ENCODE measurements at places on chromosomes 3 and 15.
A peak's percentile ranks its signal among the peaks of the same experiment; 100 is the strongest.

DNA sequence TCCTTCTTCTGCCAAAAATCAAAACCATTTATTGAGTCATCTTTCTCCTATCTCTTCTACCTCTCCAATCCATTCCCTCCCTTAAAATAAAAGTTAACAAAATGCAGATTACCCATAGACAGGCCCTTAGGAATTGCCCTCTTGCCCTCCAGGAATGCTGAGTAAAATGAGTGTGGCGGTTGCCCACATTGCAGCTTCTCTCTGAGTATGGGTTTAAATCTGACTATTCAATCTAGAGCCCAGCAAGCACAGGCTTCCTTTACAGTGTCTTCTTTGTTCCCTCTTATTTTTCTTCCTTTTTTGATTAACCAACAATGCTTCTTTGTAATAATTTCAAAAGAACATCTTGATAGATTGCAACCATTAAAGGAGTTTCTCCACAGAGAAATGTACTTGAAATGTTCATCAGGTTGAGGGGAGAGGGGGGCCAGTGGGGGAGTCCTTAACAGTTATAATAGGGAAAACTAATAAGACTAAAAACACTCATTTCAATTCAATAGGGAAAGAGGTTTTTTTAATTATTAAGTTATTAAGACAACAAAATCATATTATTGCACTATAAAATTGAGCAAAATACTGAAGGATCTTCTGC lies 135.3 kb upstream of the LMCD1 start:
- DNase-seq: no peak

- no peak for DNase-seq
These were observed 103.8 kb upstream of the UBE2E1 start for GRCh38 chr3:23701716-23702597.

GRCh38 chr3:137769322-137770065 lies 5.4 kb downstream of the SOX14 start:
- no peak for DNase-seq

- no peak for DNase-seq
These were observed 58.6 kb downstream of the MME start for GRCh38 chr3:155138677-155139076.

DNA sequence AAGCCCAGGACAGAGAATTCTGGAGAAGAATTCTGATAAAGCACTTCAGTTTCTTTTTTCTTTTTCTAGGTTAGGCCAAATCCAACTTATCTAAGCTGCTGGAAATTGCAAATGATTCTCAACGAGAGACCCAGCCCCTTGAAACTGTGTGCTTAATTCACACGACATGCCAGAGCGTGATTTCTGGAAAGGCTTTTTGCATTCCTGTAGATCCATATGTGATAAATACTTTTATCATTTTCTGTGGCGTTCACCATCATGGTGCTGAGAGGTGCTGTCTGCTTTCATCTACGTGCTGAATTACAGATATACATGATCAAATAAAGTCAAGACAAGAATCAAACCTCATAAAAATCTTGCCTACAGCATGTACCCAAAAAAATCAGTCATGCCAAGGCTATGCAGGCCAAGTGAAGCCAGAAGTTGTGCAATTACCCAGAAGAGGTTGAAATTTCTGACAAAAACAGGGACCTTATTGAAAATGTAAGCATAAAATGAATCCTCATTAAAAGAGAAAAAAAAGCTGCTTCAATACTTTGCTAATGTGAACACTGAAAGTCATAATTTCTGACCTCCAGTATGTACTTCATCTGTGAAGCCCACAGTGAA lies 10.8 kb upstream of the MEF2A start:
- DNase-seq: no peak

DNA sequence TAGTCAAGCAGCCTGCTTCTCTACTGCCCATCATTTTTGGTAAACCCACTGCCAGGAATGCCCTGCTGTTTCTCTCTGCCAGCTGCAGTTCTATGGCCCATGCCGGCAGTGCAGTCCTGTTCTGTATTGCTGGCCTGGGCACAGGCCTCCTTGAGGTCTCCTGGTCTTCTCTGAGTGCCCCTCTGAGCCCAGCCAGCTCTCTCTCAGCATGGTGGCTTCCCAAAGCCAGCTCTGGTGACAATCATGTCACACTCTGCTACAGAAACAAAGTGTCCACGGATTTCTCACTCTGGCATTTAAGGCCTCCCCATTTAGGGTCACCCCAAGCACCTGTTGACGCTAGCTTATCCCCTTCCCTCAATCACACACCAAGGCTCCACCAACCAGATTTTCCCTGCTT lies 24.5 kb downstream of the SRPRB start:
- no peak for DNase-seq

- no peak for DNase-seq
These were observed 452.5 kb downstream of the RAP2B start for GRCh38 chr3:153614563-153614962.

DNA sequence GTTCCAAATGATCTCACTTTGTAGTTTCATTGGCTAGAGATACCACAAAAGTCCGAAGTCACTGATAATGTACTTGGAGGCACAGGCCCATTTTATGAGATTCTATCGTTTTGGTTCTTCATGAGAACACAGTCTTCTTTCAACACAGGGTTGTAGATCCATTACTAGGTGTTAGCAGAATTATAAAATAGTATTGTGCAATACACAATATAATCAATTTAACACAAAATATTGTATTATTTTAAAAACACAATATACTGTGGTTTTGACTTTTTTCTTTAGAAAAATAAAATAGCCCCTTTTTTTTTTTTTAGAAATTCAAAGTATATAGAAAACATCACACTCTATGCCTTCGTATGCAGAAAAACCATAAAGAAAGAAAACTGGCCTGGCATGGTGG lies 138.6 kb upstream of the TSC22D2 start:
- DNase-seq: no peak

DNA sequence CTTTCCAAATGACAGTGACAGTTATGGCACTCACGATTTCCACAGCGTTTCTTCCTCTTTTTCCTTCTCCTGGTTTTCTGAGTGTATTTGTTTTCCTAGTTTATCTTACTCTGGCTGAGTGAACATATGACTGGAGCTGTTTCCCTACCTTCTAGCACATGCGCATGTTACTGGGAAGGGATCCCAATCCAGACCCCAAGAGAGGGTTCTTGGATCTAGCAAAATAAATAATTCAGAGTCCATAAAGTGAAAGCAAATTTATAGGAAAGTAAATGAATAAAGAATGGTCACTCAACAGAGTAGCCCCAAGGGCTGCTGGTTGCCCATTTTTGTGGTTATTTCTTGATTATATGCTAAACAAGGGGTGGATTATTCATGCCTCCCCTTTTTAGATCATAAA lies 23.8 kb downstream of the METTL6 start:
- DNase-seq: no peak

DNA sequence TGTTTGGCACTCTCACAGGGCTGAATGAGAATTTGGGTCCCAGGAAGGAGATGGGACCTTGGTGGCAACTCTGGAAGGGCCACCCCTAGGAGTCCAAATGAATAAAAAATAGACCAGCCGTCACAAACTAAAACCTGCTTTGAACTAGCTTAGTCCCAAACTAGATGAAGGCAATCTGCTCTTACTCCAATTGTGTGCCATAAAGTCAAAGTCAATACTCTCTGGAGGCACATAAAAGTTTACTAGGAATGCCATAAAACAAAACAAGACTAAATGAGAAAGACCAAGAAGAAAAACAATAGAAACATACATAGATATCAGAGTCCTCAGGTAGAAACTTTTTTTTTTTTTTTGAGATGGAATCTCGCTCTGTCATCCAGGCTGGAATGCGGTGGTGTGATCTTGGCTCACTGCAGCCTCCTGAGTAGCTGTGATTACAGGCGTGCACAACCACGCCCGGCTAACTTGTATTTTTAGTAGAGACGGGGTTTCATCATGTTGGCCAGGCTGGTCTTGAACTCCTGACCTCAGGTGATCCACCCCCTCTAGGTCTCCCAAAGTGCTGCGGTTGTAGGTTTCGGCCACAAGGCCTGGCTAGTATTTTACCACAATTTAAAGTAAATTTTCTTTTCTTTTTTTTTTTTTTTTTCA lies 8.1 kb downstream of the GOLGA6L2 start:
- no peak for DNase-seq

DNA sequence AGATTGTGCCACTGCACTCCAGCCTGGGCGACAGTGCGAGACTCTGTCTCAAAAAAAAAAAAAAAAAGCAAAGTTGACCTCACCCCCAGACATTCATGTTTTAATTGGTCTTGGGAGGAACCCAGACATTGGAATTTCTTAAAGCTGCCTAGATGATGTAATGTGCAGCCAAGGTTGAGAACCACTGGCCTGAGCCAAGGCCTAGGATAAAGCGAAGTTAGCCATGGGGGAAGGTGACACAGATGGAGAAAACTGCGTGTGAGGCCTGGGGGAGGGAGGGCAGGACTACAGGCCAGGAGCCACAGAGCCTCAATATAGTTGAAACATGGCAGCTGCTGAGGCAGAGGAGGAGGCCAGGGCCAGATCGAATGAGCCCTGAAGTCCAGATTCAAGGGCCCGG lies 21.0 kb downstream of the GLB1 start:
- DNase-seq: no peak

DNA sequence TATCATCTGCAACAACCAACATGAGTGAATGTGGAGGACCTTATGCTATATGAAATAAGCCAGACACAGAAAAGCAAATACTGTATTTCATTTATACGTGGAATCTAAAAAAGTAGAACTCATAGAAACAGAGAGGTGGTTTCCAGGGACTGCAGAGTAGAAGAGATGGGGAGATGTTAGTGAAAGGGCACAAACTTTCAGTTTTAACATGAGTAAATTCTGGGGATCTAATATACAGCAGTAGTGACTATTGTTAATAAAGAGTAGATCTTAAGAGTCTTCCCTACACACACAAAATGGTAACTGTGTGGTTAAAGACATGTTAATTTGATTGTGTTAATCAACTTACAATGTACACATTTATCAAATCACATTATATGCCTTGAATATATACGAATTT lies 20.9 kb upstream of the MELTF start:
- DNase-seq: no peak

DNA sequence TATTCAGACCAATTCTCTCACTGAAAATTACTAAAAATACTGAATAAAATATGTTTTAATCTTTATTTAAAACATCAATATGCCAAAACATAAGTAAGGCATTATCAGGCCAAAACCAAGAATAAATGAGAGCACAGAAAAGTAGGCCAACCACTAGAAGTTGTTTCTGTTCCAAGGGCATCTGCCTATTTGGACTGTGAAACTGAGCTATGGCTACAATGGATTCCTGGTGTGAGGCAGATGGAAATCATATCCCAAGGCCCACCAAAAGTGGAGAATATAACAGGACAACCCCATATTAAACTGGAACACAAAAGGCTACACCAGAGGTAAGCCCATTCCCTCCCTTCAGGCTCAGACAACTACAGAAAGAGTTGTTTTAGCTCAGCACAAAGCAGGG lies 302.8 kb upstream of the IL12A start:
- DNase-seq: no peak

- DNase-seq: no peak
These were observed 299.9 kb downstream of the UACA start for GRCh38 chr15:70463453-70463834.

DNA sequence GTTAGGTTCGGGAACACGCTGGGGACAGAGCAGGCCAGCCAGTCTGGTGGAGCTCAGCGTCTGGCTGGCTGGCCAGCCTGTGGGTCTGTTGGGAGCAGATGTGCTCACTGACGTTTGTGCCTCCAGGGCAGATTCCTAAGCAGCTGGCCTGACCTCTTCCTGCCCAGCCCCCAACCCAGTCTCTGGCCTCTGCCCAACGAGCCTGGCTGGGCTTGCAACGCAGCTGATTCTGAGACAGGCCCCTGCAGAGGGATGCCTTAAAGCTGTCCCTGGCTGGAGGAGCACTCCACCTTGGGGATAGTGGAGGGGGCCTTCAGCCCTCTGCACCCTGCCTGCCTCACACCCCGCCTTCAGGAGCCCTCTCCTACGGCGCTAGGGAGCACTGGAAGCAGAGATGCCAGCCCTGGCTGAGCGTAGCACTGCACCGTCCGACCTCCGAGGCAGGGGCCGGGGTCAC lies 46.0 kb downstream of the KLF13 start:
- DNase-seq: no peak

DNA sequence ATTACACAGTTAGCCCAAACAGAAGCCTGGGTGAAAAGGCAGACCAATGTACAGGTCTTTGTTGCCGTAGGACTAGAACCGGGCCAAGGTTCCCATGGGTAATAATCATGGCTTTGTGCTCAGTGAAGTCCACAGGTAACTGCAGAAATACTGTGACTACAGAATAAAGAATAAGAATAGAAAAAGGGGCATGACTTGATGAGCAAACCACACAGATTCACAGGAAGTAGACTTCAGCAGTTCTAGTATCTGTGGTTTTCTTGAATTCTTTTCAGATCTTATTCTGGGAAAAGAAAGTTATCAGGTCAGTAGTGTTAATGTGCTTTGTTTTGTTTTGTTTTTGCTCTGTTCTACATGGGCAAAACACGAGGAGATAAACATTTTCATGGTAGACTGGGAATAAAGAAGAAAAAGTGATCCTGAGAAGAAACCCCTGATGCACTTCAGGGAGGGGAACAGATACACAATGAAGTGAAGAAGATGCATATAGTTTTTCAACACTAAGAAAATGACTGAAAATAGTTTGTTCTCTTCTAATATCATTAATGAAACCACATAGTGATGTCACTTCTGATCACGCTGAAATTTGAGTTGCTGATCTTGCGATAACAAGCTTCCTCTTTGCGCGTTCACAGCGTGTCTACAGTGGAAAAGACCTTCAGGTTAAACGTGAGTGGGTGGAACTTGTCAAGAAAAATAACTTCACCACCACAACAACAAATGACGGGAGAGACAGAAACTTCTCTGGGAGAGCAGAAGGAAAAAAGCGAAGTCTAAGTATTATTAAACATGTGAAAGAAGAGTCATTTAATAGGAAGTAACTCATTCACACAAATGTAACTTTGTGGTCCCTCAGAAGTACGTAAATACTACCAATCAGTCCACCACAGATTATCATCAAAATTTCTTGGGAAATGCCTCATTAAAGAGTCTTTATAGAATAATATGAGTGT lies 315.8 kb upstream of the SATB1 start:
- peak; percentile 46 for DNase-seq

DNA sequence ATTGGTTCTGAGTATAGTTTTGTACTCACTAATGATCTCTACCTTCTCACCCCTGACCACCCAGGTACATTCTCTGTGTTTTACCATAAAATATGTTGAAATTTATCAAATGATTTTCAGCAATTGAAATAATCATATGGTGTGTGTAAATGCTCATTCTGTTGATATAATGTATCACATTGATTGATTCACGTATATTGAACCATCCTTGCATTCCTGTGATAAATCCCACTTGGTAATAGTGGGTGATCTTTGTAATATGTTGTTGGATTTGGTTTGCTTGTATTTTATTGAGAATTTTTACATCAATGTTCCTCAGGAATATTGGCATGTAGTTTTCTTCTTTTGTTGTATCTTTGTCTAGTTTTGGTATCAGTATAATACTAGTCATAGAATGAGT lies 1497.6 kb downstream of the OTOL1 start:
- no peak for DNase-seq
